ENCODE measurements at places on chromosomes 4 and X. TPM values are rescaled to one million over a fixed set of nuclear protein-coding genes. Genes with fewer than 3 reads are reported as not detected.

Gene SULT1B1
- 4.3 TPM for total RNA-seq

Gene SRPK3
- total RNA-seq: not detected

Gene CCNA2
- 138 TPM for total RNA-seq

Gene SLC9B1
- total RNA-seq: 3.5 TPM

Gene MRFAP1L1
- total RNA-seq: 38.6 TPM

Gene JADE3
- 1.4 TPM for total RNA-seq

Gene SLC6A8
- 0.32 TPM for total RNA-seq

Gene DACH2
- not detected for total RNA-seq

Gene JCHAIN
- total RNA-seq: not detected

Gene ERVMER34-1
- total RNA-seq: 0.14 TPM

Gene ABCG2
- 0.55 TPM for total RNA-seq

Gene FGF13
- total RNA-seq: not detected

Gene MAP3K15
- 1.3 TPM for total RNA-seq

- peak; percentile 34 for DNase-seq
Observed at GRCh38 chr4:56762484-56763250, 58.8 kb downstream of the SPINK2 start.

- DNase-seq: no peak
Observed at GRCh38 chr4:124867536-124867935, 155.0 kb upstream of the ANKRD50 start.

GRCh38 chr4:5638316-5638715 lies 70.0 kb downstream of the EVC2 start:
- no peak for DNase-seq

- no peak for DNase-seq
Observed at GRCh38 chrX:84475101-84475500, 27.2 kb downstream of the HDX start.

GRCh38 chr4:39846705-39847104 lies 131.0 kb downstream of the PDS5A start:
- DNase-seq: no peak

DNA sequence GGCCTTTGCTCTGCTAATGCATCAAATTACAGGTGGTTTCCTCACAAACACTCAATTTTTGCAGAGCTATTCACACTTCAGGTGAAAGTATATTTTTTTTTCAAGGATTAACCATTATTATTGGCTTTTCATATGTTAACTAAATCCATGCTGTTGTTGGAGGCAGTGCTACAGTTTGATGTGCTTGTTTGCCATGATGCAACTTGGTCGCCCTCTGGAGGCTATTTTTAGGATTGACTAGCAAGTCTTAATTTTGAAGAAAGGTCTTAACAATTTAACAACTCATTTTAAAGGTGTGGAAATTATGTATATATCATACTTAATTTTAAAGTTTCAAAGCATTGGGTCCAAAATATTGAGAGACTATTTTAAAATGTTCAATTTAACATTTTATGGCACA lies 168.8 kb upstream of the FAM47A start:
- DNase-seq: peak; percentile 24

DNA sequence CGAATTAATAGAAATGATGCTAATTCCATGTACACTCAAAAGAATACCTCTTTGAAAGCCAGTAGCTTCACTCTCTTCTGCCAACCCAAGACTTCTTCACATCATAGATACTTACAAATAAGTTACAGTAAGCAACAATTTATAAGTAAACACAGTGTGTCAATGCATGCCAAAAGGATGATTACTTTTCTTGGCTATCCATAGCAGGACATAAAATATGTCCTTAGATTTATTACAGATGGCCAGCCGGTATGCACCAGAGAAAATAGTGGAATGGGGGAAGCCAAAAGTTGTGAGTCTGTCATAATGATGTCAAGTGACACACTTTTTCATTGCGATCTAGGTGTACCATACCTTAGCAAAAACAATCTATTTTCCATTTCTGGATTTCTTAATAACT lies 631 bp upstream of the BMX start:
- DNase-seq: no peak

GRCh38 chrX:85084770-85085393 lies 81.2 kb downstream of the APOOL start:
- DNase-seq: peak; percentile 12

DNA sequence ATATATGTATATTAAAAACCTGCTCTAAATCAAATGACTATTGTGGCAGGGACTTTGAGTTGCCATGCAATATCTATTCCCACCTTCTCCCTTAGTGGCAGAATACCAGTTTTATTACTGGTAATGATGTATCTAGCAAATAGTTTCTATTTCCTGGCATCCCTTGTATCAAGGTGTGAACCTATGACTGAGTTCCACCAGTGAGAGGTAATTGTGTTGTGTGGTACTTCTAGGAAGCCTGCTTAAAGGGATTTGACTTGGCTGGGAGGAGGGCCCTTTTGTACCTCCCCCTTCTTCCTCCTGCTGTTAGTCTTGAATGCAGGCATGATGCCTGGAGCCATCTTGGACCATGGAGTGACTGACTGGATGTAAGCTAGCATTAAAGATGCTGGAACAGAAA lies 65.4 kb upstream of the DYNLT3 start:
- no peak for DNase-seq

DNA sequence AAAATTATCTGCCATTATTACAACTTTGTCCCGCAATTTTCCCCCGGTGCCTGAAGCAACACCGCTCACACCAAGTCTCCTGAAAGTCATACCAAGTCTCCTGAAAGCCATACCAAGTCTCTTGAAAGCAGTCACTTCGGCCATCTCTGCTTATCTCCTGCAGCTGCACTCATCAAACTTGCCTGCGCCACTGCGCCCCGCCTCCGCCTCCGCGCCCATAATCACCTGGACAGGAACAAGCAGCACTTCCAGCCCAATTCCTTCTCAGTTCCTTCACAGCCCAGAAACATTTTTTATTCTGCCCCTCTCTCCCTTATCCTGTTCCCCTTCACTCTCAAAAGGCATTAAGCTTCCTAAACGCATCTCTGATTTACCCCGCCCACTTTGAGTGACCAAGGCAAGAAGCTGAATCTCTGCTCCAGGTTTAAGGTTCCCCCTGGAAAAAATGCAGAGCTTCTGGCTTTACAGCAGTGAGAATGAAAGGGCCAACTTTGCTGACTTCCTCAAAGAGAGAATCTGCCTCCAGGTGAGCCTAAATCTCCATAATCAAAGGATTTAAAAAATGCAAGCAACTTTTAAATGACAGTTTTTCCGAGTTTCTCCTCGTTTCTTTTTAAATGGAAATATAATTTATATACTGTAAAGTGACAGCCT lies 7.7 kb downstream of the GPR50 start:
- DNase-seq: no peak

DNA sequence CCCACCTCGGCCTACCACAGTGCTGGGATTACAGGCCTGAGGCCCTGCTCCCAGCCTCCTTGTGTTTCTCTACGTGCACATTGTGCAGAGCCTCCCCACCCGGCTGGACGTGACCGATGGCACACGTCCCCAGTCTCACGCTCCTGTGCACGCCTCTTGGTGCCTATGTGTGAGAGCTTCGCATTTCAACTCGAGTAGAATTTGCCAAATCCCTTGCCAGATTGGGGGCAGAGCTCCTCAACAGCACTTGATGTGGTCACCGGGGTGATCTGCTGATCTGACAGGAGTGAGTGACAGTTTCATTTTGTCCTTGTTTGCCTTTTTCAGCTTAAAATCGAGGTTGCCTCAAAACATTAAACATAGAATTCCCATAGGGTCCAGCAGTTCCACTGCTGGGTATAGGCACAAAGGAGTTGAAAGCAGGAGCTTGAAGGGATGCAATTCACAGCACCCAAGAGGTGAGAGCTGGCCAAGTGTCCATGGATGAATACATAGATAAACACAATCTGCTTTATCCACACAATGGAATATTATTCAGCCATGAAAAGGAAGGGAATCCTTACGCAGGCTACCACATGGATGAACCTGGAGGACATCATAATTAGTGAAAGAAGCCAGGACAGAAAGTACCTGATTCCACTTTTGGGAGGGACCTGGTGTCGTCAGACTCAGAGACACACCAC lies 17.6 kb downstream of the TMEM187 start:
- DNase-seq: no peak

- DNase-seq: no peak
Observed at GRCh38 chrX:51697397-51697796, 12.9 kb upstream of the CENPVL1 start.

GRCh38 chrX:8663325-8663724 lies 68.6 kb downstream of the ANOS1 start:
- no peak for DNase-seq

DNA sequence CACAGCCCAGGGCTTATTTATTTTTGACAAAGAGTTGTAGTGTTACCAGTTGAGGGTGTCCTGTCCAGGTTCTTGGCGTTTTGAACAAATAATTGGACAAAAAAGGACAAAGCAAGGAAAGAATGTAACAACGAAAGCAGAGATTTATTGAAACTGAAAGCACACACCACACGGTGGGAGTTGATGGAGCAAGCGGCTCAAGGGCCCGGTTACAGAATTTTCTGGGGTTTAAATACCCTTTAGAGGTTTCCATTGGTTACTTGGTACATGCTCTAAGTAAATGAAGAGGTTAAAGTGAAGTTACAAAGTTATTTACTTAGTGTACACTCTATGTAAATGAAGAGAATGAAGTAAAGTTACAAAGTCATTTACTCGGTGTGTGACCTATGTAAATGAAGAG lies 27.8 kb upstream of the OPHN1 start:
- DNase-seq: no peak

DNA sequence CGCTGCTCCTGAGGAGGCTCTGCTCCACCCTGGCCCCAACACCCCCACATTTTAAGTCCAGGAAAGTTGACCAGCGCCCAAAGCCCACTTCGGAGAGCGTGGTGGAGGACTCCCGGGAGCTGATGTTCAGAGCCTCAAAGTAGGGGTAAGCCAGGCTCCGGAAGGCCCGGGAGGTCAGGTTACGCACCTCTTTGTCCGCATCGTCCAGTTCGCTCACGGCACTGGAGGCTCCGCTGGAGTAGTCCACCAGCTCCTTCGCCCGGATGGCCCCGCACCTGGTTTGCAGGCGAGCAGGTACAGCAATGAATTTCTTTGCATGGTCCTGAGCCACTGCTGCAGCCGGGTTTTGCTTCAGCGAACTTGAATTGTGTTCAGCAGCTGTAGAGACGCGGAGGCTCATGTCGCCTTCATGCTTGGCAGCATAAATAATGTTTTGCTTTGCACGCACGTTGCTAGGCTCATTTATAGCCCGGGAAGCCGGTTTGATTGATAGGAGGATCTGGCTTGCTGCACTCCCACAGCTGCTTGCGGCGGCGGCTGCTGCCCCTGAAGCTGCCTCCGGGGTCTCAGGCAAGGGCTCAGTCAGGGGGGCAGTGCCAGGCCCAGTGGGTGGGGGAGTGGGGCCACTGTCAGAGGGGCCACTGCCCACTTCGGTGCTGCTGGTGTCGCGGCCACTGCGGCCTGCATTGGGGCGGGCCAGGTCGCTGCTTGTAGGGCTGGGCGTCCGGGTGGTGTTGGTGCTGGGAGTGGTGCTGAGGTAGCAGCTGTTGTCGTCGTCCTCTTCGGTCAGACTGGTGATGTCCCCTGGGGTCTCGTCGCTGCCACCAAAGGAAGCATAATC lies 4.8 kb downstream of the C4orf54 start:
- DNase-seq: no peak

DNA sequence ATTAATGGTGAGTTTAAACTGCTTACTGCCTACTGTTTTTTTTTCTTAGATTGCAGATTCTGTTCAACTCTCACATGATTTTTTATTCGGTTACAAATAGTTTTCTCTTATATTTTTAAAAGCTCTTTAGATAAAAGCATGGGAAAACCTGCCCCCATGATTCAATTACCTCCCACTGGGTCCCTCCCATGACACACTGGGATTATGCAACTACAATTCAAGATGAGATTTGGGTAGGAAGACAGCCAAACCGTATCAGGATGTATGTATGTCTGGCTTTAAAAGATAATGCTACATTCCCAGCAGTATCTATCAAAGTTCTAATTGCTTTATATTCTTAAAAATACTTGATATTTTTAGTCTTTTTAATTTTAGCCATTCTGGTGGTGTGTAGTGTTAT lies 131.5 kb downstream of the JADE1 start:
- no peak for DNase-seq

DNA sequence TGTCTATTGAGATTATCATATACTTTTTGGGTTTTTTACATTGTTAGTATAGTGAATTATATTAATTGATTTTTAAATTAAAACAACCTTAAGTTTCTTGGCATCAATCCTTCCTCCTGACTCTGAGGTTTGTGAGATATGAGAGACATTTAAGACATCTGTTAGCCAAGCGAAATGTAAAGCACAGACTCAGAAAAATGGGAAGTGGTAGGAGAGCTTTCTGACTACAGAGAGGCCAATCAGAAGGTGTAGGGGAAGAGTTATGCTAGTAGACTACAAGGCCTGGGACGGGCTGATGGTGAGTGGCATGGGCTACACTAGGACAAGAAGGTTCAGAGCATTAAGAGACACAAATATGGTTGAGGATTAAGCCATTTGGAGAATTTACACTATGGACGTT lies 255.4 kb downstream of the PRDM5 start:
- DNase-seq: no peak

GRCh38 chrX:95056901-95057300 lies 1382.9 kb downstream of the FAM133A start:
- DNase-seq: no peak

GRCh38 chr4:119841361-119841760 lies 212.8 kb upstream of the PDE5A start:
- DNase-seq: no peak

DNA sequence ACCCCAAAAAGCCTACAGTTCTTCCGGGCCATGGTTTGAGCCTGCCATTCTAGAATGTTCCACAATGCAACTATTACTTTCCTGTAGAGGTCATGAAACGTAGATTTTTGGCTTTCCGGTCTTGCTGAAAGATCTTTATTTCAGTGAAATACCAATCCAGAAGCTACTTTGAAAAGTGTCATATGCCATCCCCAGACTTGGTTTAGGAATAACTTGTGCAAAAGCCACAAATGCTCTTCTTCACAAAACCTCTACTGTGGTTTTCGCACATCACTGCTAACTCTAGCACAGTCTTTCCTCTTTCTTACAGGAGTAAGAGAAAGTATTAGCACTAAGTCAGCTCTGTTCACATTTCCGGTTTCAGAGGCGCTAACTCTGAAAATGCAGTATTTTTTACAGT lies 12.7 kb upstream of the CD40LG start:
- DNase-seq: peak; percentile 44

DNA sequence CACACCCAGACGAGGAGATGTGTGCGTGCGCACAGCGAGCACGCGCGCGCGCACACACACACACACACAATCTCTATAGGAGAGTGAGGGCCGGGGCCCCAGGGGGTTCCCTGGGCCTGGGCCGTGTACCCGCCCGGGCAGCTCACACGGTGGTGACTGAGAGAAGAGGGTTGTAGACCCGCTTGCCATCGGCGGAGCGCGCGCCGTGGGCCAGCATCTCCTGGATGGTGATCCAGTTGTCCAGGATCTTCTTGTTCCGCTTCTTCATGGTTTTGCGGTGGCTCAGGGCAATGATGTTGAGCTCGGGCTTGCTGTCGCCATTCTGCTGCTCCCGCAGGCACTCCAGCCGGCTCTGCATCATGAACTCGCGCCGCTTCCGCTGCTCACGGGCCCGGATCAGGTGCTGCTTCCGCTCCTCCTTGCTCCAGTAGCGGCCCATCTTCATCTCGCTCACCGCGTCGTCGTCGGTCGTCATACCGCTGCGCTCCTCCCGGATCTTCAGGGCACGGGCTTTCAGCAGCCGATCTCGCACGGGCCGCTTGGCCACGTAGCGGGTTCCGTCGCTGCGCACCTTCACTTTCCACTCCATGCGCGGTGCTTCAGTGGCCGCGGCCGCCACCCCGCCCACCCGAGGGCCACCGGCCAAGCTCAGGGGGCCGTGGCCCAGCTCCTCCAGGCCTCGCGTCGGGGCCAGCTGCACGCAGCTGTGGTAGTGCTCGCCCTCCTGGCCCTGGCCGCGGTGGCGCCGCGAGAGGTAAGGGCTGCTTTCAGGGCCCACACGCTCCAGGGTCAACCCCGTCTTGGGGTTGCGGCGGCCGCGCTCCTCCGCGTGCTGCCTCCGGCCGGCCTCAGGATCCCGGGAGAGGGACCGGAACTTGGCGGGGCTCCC lies 9.0 kb downstream of the SSR4 start:
- no peak for DNase-seq

Data from activated naive CD4-positive, alpha-beta T cell treated with anti-CD3 and anti-CD28 coated beads for 36 hours (primary cell).